ENCODE measurements at places on chromosomes 3 and 15.

DNA sequence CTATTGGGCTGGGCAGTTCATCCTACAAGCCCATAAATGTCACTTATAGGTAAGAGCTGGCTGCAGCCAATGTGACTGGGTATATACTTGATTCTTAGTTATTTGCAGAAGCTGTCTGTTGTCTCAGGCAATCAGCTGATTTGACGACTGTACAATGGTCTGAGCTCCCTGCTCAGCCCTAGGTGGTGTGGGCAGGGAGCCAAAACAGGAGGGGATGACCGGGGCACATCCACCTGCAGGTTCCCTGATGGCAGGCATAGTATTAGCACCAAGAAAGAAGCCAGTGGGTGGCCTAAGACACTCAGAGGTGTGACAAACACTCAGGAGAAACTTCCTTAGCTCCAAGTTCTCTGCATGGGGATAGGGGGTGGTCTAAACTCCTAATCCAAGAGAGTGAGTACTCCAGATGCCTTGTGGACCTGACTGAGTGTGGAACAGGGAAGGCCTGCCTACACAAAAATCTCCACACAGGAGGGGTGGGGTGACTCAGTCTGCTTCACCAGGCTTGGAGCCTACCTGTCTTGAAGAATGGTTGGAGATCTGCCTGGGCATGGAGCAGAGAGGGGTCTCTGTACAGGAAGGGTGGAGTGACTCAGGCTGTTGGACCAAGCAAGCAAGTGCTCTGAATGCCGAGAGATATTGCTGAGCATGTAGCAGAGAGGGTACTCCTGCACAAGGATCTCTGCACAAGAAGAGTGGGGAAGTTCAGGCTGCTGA, 690.4 kb upstream of the NAALADL2 start:
- DNase-seq: no peak

DNA sequence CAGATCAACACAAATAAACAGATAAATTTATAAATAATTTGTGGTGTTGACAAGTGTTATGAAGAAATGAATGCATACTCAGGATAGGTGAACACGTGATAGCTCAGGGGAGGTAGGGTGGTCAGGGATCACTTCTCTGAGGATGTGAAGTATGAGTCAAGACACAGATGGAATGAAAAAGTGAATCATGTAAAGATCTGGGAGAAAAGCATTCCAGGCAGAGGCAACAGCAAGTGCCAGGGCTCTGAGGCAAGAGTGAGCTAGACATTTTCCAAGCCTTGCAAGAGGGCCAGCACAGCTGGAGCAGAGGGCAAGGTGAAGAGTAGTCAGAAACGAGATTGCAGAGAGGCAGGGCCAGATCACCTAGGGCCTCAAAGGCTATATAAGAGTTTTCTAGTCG, 177.8 kb downstream of the WNT5A start:
- DNase-seq: no peak

- DNase-seq: no peak
These were observed 217.0 kb upstream of the TLE3 start for GRCh38 chr15:70314688-70315087.

DNA sequence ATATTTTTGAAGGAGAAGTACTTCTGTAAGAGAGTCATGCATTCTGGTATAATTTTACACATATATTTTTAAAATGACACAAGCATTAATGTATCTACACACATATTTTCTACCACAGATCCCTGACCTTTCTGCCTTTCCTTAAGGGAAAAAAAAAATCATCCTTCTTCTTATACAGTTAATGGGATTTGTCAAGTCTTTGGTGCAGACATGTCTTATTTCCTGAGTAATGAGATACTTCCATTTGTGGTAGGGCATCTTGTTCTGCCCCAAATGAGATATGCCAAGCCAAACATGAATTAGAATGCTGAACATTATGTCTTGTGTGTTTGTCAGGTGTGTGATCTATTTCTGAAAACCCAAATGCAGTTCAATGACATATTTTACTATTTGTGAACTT, 329.9 kb downstream of the RBMS3 start:
- DNase-seq: no peak

DNA sequence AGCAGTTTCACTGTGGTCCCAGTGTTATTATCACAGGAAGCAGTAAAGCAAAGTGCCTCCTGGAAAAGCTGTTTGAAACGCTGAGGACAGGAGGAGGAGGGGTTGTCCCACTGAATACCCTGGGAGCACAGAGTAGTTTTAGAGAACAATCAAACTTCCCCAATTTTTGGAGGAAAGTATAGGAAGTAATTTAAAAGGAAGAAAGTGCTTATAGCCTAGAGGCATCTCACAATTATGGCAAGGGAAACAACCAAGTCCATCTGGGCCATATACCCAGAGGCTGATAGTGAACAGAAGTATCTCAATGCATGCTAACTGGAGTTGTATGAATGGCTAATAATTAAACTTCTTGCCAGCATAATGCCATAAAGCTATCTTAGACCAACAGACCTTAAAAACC, 137.2 kb upstream of the EPHA6 start:
- DNase-seq: no peak

DNA sequence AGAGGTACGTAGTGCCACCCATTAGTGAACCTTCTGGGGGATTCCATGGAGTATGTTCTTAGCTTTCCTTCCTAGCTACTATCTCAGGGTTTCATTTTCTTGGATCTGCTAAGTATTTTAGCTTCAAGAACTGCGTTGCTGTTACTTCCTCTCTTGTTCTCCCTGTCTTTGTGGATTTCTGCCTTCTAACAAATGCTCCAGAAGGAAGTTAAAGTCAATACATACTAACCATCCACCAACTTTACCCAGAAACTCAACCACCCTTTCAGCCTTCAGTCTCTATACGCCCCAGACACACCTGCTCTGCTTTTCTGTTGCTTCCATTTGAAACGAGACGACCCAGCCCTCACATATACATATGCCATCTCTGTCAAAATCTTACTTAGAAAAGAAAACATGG, 2.4 kb upstream of the KLF13 start:
- no peak for DNase-seq

- no peak for DNase-seq
These were observed 246.9 kb downstream of the ZIC1 start for GRCh38 chr3:147656023-147656422.

- DNase-seq: no peak
These were observed 29.3 kb downstream of the SCN5A start for GRCh38 chr3:38620236-38620635.

DNA sequence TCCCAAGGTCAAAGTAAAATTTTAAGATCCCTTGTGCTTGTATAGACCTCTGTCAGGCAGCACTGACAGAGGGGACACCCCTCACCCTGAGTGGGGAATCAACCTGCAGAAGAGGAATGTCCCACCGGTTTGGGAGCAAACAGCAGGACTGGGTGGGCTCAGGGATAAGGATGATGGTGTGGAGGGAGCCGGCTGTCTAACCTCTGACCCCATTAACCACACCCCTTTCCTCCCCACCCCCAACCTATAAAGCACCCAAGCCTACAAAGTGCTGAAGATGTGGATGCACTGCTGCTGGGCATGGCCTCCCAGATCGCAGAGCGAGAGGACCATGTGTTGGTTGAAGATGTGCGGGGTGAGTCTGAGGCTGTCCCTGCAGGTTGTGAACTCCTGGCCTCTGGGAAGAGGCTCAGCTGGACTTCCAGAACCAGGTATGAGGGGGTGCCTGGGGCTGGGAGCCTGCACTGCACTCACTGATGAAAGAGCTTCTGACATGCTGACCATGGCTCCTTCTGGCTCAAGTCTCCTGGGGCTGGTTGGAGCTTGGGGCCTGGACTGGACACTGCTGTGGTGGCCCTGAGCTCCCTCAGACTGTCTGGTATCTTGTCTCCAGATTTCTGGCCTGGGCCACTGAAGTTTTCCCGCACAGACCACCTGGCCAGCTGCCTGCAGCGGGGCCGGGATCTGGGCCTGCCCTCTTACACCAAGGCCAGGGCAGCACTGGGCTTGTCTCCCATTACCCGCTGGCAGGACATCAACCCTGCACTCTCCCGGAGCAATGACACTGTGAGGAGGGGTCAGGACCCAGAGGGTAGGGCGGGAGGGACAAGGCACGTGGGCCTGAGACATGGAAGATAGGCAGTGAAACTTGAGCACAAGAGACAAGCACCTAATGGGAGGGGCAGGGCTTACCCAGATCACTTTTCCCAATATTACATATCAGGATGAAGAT, 9.3 kb downstream of the DUOX1 start:
- no peak for DNase-seq

GRCh38 chr3:193114431-193115340, 126.3 kb upstream of the PLAAT1 start:
- no peak for DNase-seq

GRCh38 chr15:63611177-63611576, 14.0 kb downstream of the FBXL22 start:
- no peak for DNase-seq
